ELF-1 (cell line): ENCODE measurements at places on chromosomes 3 and 15.

DNA sequence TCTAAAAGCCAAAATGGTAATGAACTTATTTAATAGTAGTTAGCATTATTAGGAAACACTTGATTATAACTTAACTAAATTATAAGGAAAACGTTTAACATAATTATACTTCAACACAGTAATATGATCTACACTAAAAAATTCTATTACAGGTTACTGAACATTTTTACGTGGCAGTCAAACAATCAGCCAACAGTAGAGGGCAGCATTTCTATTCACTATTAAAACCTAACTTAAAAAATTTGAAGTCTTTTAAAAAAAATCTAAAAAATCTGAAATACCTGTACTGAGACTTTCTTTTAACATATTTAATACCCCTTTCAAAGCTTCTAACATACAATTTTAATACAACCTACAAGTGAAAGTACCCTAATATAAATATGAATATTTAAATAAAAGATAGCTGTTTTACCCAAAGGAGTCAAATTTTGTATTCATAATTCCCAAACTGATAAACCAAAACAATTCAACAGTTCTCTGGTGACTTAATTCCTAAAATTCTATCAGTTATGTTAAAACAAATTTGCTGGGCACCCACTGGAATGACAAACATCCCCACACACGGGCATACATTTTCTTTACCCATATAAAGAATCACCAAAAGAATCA is 41.5 kb downstream of the DLG1 start:
- no peak for DNase-seq

DNA sequence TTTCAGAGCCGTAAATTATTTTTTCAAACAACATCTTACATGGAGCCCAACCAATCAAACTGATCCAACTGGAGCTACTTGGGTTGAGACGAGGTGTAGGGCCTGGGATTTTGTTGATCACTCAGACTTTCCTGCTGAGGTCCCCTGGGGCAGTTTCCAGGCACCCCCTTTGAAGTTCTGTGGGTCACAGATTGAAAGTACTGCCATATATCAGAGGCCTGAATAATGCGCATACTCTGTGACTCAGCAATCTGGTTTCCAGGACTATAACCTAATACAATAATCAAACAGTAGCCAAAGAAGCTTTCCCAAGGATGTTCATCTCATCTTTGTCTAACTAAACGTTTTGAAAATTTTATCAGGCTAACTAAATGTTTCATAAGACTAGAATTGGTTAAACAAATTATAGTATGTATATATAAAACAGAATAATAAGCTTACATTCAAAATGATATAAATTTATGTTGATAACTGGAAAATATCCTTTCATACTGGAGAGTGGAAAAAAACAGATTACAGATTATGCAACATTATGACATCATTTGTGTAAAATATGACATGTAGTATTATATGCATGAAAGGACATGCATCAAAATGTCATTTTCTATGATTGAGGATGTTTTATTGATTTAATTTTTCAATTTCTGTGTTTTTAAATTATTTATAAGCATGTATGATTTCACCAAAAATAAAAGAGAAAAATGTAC is 617.1 kb downstream of the NTRK3 start:
- peak; percentile 46 for DNase-seq

DNA sequence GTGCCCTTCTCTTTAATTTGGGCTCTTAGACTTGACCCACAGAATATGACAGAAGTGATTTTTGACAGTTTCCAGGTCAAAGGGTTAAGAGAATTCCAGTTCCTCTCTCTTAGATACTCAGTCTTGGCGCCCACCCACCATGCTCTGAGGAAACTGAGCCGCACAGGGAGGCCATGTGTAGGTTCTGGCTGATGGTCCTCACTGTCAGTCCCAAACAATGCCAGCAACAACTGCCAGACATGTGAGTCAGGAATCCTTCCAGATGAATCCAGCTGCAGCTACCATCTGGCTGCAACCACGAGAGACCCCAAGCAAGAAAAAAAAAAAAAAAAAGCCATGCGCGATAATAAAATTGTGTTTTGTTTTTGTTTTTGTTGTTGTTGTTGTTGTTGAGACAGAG is 326.6 kb downstream of the MAGI1 start:
- no peak for DNase-seq

DNA sequence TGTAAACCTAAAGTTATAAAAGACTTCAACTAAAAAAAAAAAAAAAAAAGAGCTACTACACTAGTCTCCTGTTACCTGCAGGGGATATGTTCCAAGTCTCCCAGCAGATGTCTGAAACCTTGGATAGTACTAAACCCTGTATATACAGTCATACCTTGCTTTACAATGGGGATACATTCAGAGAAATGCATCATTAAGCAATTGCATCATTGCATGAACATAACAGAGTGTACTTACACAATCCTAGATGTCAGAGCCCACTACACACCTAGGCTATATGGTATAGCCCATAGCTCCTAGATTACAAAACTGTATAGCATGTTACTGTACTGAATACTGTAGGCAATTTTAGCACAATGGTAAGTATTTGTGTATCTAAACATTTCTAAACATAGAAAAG is 119.1 kb downstream of the GMPS start:
- no peak for DNase-seq

- DNase-seq: no peak
Observed at GRCh38 chr3:143389388-143389787, 269.8 kb downstream of the CHST2 start.

GRCh38 chr3:48634661-48635221 is 520 bp downstream of the SLC26A6 start:
- DNase-seq: peak; percentile 77

DNA sequence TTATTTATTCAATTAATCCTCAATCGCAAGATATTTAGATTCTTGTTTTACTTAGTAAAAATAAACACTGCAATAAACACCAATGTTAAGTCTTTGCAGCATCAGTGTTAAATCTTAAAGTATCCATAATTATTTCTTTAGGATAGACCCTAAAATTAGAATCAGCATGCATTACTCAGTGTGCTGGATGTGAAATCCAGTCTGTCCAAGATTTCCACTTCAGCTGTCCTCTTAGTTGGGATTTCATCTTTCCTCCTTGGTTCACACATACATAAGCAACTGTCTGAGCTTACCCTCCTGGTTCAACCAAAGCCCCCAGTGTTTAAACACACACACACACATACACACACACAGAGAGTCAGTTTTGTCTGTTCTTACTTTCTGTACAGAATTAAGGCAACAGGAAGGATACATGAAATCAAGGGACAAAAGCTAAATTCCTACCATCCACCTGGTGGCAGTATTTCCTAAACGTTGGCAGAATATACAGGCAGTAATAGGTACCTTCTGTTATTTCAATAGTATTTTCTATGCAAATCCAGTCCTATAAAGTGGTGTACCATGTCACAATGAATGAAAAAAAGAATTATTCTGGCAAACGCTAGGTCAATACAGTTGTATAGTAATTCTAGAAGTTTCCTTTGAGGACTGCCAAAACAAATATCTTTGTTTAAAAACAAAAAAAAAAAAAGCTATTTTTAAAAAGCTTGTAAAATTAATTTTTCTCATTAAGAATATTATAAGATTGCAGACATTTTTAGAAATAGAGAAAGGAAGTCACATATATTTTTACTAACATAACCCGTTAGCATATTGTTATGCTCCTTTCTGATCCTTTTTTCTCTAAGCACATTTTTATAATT is 27.3 kb upstream of the DMXL2 start:
- DNase-seq: no peak

DNA sequence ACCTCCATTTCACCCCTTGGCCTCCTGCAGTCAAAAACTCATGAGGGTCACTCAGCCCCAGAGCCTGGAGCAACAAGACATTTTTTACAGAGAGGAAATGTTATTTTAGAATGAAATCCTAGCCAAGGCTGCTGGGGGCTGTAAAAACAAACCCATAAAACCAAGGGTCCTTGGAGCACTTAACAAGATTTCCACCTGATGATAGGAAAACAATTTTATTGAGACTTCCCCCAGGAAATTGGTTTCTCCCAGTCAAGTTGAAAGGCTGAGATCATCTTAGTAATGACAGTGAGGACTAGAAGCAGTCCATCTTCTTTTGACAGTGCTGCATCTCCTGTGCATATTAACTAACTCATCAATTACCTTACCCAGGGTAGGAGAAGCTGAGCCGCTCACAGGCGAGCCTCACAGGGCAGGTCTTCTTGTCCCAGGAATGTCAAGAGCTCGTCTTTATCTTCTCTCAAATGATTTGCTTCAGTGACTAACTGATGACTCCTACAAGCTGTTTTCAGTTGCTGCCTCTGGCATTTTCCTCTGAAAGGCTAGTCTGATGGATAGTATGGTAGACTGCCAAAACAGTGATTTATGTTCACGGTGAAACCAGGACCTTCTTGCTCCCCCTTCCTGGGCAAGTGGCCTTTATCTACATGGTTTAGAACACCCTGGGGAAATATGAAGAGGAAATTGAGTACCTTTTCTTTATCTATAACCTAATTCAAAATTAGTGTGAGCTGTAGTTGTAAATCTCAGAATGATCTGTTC is 34.6 kb upstream of the AEN start:
- DNase-seq: peak; percentile 71

GRCh38 chr3:111238885-111239284 is 167.3 kb downstream of the NECTIN3 start:
- DNase-seq: no peak

DNA sequence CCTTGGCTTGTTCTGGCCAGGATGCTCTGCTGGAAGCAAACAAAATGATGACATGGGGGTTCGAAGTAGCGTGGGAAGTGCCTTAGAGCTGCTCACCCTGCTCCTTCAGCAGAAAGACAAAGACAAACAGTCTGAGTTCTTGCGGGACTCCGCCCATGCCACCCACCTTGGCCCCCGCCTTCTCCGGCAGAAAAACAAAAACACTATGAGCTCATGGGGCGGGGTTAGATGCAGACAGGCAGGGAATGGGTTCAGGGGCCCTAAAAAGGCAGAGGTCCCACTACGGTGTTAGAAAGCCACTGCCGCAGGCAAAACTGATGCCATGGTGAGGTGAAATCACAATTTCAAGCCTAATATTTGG is 9.7 kb upstream of the NCKIPSD start:
- DNase-seq: peak; percentile 95

DNA sequence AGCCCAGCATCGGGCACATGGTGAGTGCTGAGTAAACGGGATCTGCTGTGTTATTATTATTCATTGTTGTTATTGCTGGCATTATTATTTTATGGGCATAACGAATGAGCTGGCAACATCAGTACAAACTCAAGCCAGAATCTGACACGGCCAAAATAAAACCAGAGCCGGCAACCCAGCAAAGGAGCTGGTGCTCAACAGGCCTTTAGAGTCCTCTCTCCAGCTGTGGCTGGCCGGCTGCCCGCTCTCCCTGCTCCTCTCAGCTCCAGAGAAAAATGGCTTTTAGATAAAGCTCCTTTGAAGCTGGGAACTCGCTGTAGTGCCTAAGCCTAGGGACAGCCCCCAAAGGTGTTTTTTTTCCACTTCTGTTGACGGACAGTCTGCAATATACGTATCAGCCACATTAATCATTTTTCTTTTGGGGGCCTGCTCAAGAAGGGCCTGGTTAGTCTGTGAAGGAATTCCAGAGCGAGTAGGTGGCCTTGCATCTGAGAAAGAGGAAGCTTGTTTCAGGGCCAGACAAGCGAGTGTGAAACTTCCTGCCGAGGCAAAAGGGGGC is 193.9 kb upstream of the UBE2E1 start:
- peak; percentile 18 for DNase-seq

DNA sequence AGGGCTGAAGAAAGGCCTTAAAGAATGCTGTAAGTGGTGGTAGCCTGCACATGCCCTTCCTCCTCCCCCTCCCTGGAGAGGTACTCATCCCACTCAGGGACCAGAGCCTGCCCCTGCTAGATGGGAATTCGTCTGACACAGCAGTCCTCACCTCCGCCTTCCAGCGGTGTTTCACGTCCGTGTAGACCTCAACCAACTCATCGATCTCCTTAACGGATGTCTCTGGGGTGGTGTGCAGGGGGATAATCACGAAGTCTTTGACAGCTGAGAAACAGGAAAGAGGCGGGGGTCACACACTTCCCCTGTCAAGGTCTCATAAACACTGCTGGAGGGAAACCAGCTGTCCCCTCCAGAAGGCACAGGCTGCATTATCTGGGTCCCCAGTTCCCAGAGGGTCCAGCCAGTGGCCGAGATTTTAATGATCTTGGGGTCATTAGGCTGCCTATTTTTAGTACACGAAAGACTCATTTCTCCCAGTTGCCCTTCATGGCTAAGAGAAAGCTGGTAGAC is 9.9 kb downstream of the DNASE1L3 start:
- no peak for DNase-seq

DNA sequence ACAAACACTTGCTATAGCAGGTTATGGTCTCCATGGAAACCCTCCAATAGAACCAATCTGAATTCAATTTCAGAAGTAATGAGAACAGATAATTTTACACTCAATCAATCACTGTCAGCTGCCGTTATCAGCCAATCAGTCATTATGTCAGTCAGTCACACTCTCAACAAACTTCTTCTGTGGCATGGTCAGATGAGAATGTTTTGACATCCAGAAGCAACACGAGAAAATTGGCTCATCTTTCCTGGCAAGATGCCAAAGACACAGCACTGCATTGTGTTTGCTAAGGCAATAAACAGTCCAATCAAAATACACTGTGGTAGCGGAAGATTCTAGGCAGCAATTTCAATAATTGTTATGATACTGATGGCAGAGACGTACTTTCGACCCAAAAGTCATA is 190.7 kb downstream of the RORA start:
- DNase-seq: no peak

DNA sequence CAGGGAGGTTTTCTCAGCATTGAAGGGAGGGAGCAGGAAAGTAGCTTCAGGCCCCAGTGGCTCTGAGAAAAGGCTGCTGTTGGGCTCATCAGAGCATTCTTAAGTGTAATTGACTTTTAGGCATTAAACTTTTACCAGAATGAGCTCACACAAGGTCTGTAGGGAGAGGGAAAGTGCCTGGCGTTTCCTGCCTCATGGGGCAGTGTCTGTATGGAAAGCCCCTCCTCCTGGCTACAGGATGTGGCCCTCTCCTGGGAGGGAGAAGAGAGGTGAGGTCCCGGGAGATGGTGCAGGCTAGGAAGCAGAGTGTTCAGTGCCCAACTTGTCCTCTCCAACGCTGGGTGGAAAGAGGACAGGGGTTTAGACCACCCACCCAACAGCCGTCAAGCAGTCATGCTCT is 21.3 kb upstream of the SCN10A start:
- no peak for DNase-seq

GRCh38 chr15:58521293-58521991 is 89.7 kb downstream of the LIPC start:
- DNase-seq: peak; percentile 92

DNA sequence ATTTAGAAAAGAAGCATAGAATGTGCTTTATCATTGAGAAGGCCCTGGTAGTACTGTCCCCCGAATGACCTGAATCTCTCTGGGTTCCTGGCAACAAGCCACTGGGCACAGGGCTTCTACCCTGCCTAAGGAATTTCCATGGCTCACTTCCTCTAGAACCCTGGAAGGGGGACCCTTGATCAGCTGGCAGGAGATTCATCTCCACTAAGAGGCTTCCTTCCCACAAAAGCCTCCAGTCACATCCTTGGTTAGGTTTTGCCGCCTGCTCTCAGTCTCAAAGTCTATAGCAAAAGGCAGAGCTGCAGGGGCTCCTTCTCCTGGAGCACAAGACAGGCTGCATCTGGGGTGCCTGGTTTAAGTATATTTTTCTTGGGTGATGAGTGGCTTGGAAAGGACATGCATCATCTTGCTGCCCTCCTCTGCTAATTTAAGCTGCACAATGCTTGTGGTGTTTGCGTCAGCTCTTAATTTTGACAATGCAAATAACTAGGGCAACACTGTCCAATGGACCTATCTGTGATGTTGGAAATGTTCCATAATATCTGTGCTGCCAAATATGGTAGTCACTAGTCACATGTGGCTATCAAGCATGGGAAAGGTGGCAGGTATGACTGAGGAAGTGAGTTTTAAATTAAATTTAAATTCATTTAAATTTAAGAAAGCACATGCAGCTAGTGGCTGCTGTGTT is 33.4 kb upstream of the RARRES1 start:
- no peak for DNase-seq
